Esophagus squamous epithelium (tissue), 5 donors: ENCODE measurements at places on chromosomes 5 and 9.

GRCh38 chr5:893711-894110, 1.0 kb downstream of the TRIP13 start:
- no peak for DNase-seq

DNA sequence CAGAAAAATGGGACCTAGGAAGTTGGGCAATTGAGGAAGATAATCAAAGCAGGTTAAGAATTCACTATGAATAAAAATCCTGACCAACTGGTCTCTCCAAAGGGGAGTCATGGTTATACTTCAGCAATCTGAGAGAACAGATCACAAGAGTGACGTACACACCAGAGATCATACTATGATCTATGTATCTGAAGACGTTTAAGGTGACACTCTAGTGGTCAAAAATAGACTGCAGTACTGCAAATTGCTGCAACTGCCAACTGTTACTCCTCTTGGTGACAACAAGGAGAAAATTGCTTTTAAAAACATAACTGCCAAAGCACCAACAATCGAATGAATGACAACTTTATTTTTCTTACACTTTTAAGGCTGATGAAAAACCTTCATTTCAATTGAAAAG, 4.9 kb downstream of the AK6 start:
- no peak for DNase-seq

DNA sequence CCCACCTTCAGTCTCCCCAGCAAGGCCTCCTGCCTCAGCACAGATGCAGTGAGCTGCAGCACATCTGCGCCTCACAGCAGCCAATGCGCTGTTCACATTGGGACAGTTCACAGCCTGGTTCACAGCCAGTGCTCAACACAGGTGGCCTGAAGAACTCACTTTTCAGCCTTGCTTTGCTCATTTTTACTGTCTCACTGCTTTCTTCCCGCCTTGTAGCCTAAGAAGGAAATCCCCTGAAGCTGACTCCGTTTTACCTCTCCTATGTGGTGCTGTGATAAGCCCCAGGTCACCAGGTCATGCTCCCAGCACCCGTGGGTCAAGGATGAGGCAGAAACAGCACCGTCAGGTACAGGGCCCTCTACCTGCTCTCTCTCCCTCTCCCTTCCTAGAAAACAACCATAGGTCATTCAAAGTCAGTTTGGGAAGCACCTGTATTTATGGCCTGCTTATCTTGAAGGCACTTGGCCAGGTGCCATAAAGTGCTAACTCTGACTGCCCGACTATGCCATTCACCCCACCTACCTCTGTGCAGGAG, 1.1 kb downstream of the GCNT4 start:
- DNase-seq = no peak

- no peak for DNase-seq
Observed at GRCh38 chr9:131732061-131732526, 7.8 kb downstream of the RAPGEF1 start.

DNA sequence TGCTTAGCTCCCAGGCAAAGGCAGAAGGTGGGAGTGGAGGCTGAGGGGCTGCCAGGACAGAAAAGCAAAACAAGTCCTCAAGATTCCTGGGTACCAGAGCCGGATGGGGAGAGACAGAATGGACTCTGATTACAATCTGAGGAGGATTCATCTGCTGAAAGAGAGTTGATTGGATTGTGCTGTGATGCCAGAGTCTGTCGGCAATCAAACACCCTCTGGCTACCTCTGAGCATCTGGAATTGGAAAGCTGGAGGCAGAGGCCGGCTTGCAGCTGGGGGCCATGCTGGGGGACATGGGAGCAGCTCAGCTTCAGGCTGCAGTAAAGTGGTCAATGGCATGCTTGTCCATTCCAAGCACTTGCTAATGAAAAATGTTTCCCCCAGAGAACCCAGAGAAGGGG, 59.3 kb downstream of the ASTN2 start:
- DNase-seq = no peak
